ENCODE measurements at places on chromosomes 5 and 9.

- DNase-seq = no peak
These were observed 99.1 kb downstream of the ADAMTS6 start for GRCh38 chr5:65382582-65382981.

GRCh38 chr9:20238921-20239320, 383.4 kb downstream of the MLLT3 start:
- DNase-seq = no peak

- peak; percentile 87 for DNase-seq
These were observed 74.3 kb downstream of the MUSK start for GRCh38 chr9:110742741-110743371.

- no peak for DNase-seq
These were observed 189.8 kb downstream of the PCSK1 start for GRCh38 chr5:96243203-96243602.

GRCh38 chr5:168706655-168707069, 127.5 kb upstream of the PANK3 start:
- DNase-seq = peak; percentile 75

GRCh38 chr5:19208397-19208796, 779.6 kb downstream of the CDH18 start:
- DNase-seq = no peak

- DNase-seq = no peak
These were observed 52.2 kb downstream of the COL5A1 start for GRCh38 chr9:134693641-134694367.

DNA sequence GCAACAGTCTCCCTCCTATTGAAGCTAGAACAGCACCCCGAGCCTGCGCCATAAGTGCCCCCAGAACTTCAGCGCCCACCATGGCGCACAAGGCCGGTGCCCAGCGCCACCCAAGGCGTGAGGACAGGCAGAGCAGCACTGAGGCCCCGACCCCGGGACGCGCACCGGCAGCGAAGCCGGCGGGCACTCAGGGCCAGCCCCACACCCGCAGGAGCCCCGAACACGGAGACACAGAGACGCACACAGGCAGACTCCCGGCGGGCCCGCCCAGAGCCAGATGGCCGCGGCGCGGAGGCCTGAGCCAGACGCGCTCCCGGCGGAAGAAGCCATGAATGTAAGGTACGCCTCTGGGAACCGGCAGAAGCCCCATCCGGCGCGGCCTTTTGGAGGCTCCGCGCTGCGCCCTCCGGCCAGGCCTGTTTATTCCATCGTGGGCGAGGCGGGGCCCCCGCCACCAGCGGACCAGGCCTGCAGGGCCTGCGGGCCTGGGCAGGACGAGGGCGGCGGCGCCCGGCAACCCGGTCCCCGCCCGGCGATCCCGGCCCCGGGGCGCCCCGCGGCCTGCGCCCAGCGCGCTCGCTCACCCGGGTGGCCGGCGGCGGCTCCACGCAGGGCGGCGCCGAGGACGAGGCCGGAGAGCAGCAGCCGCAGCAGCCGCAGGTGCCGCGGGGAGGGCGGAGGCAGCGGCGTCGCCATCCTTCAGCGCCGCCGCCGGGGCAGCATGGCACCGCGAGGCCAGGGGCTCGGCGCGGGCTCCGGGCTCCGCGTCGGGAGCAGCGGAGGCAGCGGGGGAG, 486 bp downstream of the NPDC1 start:
- peak; percentile 58 for DNase-seq

DNA sequence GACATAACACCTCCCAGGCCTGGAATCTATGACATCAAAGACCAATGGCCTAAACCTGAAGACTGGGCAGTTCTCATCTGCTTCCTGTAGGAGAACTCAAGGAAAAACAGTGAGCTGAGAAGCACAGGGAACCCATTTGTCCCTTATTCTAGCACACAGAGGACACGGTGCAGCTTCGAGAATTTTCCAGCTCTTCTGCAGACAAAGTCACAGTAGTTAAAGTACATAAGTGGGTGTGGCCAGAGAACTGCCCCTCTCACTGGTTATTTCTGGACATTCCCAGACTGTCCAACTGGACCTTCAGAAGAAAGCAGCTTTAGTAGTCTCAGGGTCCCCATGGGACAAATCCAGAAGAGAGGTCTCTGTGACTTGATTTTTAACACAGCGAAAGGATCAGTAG, 114.6 kb downstream of the KLHL3 start:
- DNase-seq = no peak

- DNase-seq = no peak
These were observed 8.4 kb upstream of the GOLPH3 start for GRCh38 chr5:32182463-32183063.

- DNase-seq = no peak
These were observed 121.0 kb downstream of the NREP start for GRCh38 chr5:111635916-111636570.

DNA sequence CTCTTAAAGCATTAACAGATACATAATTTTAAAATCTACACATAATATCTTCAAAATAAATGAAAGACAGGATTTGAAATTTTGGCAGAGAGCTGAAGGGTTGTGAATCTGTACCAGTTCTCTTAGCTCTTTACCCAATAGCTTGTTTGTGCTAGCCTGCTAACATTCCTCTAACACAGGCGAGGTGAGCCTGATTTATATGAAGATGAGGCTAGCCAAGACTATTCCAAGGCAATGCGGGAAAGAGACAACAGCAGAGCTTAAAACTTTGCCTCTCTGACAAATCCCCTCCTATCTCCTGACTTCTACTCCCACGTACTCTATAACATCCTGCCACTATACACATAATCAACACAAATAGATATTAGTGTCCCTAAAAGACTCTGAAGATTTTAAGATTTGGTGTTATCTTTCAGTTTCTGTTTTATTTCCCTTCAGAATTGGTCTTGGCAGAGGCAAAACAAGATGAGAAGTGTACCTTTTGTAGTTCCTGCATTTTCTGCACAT, 745.6 kb upstream of the ZNF608 start:
- peak; percentile 21 for DNase-seq

GRCh38 chr5:132020568-132021339, 9.3 kb upstream of the ACSL6 start:
- no peak for DNase-seq

GRCh38 chr5:132294728-132295504, 722 bp downstream of the SLC22A4 start:
- peak; percentile 50 for DNase-seq

- DNase-seq = peak; percentile 9
These were observed 171.3 kb downstream of the ST8SIA4 start for GRCh38 chr5:100731768-100732167.

GRCh38 chr5:100667161-100667630, 132.0 kb downstream of the FAM174A start:
- peak; percentile 34 for DNase-seq

GRCh38 chr5:107658528-107658927, 12.2 kb downstream of the EFNA5 start:
- DNase-seq = no peak

DNA sequence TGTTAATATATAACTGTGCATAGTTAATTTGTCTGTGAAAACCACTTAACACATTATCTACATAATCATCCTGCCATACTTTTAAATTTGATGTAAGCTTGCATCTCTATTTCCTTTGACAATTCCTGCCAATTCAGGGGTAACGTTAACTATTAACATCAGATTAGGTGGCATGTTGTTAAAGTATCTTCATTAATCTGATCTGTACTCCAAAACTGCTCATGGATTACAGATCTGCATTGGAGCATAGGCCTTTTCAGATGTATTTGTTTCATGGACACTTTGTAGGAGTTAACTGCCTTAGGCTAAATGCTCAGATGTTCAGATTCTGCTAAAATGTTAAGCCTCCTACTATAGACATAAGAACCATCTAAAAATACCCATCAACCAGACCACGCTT, 3.1 kb downstream of the RPS6 start:
- DNase-seq = no peak

DNA sequence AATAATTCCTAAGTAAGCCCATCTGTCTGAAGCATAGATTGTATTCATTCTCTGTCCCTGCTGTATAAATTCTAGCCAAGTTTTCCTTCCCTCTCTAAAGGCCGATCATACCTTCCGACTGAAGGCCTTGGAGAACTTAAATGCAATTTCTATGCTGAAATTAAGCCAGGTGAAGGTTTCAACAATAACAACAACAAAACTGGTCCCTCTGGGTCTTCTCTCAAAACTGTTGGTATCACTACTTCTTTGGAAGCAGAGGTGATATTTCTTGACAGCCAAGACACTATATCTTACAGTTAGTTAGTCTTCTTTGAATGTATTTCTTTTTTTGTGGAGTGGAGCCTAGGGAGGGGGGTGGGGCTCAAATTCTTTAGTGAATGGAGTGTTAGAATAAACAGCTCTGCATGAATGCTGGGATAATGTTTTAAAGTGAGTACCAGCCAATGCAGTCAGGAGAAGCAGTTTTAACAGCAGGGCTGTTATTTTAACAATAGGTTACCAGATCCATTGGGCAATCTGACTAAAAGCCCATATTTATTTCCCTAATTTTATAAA, 508.9 kb downstream of the EBF1 start:
- peak; percentile 69 for DNase-seq

DNA sequence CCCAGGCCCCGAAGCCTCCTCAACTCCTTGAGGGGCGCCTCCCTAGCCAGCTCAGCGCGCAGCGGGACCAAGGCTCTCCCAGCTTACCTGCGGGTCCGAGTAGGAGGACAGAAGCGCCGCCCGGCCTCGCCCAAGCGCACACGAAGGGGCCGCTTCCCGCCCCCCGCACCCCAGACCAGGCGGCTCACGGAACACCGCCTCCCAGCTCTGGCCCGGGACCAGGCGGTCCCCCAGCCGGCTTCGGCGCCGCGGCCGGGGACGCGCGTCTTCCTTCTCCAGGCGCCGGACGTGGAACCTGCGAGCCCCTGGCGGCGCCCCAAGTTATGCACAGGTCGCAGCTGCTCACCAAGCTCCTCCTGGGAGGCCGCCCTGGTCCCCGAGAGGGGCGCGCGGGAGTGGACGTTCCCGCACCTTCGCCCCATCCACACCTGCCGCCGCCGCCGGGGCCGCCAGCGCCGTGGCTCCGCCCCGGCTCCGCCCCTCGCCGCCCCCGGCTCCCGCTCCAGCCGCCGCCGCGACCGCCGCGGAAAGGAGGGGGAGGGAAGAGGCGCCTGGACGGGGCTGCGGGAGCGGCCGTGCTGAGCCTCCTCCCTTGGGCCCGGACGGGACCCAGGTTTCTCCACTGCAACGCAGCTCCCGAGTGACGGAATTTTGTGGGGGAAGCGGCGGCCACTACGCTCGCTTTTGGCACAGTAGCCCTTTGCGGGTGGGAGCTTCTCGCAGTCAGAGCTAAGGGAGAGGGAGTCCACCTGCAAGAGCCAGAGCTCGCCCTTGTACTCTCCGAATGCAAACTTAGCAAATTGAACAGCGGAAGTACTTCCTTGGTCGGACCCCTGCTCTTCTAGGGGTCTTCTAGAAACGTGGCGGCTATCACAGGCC, 77.5 kb upstream of the IFNE start:
- peak; percentile 15 for DNase-seq

GRCh38 chr5:19122923-19123322, 865.1 kb downstream of the CDH18 start:
- no peak for DNase-seq

- DNase-seq = peak; percentile 76
These were observed 79.6 kb upstream of the RNU6ATAC start for GRCh38 chr9:134243778-134244467.

GRCh38 chr5:174624733-174625522, 99.5 kb upstream of the MSX2 start:
- no peak for DNase-seq

- no peak for DNase-seq
These were observed 45.2 kb upstream of the FAM240B start for GRCh38 chr9:38765101-38765500.

All from muscle of leg (tissue), 16 donors.